ENCODE measurements at places on chromosomes 16 and 17.

DNA sequence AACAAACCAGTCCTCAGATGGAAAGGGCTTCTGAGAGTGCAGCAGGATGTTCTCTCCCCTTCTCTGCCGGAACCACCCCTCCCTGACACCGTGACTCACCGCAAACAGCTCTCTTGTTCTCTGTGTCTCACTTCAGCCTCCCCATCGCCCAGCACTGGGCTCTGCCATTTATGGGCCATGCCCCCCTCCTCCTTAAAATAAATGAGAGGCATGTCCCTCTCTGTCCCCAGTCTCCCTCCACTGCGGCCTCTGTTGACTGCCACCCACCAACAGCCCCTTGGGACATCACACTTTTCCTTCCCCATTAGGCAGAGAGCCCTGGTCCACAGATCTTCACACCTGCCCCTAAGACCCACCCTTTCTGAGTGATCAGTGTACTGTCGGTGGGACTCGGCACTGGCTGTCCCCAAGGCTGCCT lies 6.3 kb downstream of the CCDC102A start:
- no peak for DNase-seq

- DNase-seq = no peak
Measured at GRCh38 chr17:59094861-59095530, 11.7 kb downstream of the TRIM37 start.

DNA sequence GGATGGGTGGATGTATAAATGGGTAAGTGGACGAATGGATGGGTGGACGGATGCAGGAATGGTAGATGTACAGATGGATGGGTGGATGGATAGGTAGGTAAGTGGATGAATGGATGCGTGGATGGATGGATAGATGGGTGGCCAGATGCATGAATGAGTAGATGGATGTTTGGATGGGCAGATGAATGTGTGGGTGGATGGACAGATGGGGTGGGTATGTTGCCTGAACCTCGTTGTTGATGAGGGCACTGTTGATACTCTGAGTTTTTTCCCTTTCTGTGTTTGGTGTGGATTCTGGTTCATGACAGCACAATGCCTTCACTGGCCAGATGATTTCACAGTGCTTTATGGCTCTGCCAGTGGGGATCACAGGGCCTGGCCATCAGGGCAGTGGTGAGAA lies 208.3 kb downstream of the NPIPB11 start:
- no peak for DNase-seq

DNA sequence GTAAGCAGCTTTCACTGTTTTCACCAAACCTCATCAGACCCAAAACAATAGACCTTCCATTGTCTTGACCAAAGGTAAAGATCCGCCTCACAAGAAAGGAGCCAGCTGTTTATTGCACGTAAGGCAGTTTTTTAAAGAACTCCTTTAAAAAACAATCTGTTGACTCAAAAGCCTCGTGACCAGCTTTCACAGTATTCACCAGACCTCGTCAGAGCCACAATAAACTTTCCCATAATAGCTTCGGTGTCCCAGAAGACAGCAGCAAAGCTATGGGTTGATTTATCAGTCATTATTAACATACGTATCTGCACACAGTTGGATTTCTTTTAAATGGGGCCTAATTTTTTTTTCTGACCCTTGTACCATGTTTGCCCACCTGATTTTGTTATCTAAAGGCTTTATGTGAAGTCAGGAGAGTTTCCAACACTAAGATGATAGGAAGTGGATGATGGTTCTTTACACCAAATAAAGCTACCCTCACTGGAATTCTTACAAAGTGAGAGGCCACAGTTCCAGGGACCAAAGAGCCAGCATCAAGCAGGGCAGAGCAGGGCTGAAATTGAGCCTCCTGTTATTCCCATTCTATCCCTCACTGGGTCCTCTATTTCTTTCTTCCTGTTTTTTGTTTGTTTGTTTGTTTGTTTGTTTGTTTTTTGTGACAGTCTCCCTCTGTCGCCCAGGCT lies 17.6 kb upstream of the HELZ start:
- DNase-seq = no peak

DNA sequence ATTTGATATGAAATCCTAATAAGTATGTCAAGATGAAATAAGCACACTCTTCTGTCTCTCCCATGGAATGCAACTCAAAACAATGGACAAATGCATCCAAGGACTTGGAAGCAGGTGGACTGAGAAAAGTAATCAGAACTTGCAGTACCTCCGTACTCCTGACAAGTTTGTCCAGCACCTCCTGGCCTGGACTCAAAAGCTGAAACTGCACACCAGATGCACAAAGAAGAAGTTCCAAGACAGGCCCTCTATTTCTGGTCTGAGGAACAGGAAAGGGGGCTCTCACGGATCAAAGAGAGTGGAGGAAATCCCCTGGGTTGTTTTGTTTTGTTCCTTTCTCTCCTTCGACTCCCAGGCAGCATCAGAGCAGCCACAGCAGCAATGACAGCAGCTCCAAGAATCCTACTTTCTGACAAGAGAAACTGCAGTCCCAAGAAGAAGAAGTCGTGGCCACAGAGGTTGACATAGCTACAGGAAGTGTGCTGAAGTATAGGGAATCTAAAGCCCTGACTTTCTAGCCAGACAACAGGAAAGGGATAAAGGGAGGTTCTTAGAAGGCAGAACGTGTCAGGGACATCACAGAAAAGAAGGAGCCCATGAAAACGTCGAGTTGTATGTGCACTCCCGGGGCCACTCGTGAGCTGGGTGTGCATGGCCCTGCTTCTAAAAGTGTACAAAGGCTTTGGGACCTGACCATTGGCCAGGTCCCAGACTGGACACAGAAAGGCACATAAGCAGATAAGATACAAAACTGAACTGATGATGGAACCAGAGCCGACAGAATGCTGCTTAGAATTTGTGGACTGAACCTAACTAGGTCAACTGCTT lies 29.3 kb downstream of the AKAP10 start:
- no peak for DNase-seq

GRCh38 chr16:84153660-84154214 lies 8.6 kb downstream of the DNAAF1 start:
- no peak for DNase-seq

DNA sequence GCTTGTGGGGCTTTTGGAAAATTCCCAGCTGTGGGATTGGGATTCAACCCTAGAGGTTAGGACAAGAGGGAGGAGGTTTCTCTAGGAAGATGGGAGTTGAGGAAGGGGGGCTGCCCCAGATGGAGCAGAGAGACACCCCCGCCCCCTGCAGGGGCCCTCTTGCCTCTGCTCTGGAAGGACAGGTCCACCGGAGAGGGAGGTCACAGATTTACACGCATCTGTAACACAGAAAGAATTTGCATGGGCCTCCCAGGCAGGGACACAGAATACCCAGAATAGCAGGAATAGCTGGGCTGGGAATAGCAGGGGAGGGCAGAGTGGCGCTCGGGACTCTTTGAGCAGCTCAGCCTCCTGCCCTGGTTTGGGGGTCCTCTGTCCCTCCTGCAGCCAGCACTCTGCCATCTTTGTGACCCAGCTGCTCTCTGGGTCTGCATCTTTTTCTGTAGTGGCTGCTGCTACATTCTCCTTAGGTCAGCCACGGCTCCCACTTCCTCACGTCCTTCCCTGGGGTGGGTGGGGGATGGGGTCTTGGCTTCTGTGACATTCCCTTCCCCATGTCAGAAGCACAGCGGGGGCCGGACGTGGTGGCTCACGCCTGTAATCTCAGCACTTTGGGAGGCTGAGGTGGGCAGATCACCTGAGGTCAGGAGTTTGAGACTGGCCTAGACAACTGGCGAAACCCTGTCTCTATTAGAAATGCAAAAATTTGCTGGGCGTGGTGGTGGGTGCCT lies 33.9 kb upstream of the PLLP start:
- no peak for DNase-seq

GRCh38 chr16:17784073-17784472 lies 313.3 kb upstream of the XYLT1 start:
- DNase-seq = peak; percentile 17

DNA sequence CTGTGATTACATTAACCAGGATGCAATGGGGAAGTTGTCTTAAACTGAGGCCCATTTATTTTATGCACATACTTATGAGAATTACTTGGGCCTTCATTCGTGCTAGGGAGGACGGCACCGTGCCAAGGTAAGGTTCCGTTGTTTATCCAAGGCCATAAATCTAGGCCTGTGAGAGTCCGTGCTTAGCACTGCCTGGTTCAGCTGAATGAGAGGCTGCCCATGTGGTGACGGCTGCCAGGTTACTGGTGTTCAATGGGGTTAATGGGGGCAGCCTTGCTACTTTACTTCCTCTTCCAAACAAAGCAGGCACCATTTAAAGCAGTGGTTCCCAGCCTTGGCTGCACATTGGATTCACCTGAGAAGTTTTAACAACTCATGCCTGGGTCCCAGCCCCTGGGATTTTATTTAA lies 135.1 kb upstream of the NOL11 start:
- DNase-seq = no peak

- no peak for DNase-seq
Measured at GRCh38 chr16:46756772-46757171, 8.6 kb upstream of the MYLK3 start.

DNA sequence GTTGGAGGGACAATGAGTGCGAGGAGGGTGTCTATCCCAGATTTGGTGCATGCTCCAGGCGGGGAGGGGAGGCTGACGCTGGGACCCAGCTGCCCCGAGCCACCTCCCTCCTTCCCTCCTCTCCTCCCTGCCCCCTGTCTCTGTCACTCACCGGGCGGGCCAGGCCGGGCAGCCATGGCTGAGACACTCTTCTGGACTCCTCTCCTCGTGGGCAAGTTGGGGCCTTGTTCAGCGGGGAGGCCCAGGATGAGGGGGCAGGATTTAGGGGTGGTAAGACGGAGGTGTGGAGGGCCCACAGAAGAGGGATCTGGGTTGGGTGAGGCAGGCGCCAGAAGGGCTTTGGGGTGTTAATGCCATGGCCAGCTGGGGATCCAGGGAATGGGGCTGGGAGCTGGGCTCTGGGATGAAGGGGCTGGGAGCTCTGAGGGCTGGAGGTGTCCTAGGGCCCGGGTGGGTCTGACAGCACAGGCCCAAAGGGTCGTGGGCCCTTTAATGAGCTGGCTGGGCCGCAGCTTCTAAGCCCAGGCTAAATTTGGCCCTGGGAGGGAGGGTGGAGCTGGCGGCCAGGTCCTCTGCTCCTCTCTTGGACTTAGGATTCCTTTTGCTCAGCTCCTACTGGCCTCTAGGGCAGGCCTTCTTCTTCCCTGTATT lies at the start of gene SGCA:
Gene SGCA (plus strand): TSS at position 139 of the 651 bp plus-strand sequence. CDS start 36 bp downstream, at position 175.
- DNase-seq = no peak

GRCh38 chr17:6706996-6707395 lies 6.2 kb downstream of the SLC13A5 start:
- no peak for DNase-seq

DNA sequence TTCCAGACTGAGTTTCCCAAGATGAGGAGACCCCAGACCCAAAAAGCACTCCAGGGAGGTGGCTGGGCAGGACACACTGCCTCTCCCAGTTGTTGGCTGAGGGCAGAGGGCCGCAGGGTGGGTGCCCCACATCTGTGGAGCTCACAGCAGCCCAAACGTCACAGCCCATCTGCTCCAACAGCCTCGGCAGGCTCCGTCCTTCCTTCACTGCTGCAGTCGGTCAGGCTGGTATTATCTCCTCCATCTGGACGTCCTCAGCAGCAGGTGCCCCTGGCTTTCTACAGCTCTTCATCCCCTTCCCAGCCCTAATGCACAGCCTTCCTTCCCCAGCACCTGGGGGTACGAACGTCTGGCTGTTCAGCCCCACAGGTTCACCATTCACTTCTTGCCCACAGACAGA lies 55.2 kb downstream of the PRMT7 start:
- DNase-seq = no peak

DNA sequence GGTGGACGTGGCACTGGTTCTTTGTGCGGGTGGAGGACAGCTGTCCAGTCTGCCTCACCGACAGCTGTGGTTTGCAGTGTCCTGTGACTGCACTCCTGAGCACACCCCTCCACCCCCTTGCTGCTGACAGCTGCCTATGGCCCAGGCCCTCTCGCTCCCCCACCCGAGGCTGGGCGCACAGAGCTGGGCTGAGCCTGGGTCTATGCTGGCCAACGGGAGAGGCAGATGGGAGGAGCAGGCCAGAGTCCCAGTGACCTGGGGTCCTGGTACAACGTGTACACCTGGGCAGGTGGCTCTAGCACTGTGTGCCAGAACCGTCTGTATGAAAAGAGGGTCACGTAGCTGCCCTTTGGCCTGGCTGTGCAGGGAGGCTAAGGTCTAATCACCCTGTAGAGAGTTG lies 30.5 kb downstream of the BAIAP2 start:
- no peak for DNase-seq

DNA sequence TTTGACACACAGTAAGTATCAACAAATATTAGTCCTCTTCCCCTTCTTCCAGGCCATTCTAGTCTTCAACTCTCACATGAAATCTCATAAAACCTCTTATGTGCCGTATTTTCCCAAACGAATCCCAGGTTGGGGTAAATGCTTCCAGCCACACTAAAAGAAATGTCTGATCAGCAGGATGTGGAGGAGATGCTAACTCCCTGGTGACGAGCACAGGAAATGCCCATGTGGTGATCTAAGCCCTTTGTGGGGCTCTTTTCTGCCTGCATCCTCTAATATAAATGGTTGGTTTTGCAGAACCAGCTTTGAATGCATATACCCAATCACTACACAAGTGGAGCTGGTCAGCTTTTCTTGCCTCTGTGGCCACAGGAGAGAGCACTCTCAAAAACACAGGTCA lies 498.2 kb upstream of the ERCC4 start:
- no peak for DNase-seq

DNA sequence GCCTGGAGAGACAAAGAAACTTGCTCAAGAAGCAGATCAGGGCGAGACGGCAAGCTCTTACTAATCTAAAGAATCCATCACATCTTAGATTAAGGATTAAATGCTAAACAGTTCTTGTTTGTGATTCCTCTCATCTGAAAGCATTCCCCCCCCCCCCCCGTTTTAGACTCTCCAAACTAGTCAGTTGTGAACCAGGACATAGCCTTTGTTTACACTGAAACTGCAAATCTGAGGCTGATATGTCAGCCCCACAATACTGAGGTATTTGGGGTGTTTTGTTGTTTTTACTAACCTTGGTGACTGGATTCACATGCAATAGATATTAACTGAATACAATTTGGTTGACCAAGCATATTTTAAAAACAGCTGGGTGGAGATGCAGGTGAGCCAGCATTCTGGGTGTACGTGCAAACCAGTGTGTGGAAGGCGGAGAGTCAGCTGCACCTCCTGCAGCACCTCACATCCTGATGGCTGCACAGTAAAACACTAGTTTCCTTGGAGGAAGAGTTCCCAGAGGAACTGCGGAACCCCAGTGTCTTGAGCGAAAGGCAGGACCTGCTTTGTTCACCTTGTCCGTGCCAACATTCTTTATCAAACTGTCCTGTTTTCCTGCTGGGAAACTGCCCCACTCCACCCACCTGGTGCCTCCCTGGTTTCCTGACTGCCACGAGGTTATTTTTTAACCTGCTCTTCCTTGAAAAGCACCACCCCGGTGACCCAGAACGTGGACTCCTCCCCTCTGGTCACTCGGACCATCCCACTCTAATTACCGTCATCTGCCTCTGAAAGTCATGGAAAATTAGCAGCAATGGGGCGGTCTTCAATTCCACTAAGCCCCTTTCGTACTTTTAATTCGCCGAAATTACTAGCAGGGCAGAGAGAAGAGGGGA lies 1.2 kb upstream of the YPEL2 start:
- peak; percentile 34 for DNase-seq

GRCh38 chr17:55911186-55911585 lies 160.3 kb downstream of the PCTP start:
- DNase-seq = no peak

Measured in NAMALWA (cell line).